Umbilical cord (tissue), 2 donors: ENCODE measurements at places on chromosomes 12 and 14.

- no peak for DNase-seq
These were observed 198.1 kb downstream of the DAD1 start for GRCh38 chr14:22390824-22391461.

DNA sequence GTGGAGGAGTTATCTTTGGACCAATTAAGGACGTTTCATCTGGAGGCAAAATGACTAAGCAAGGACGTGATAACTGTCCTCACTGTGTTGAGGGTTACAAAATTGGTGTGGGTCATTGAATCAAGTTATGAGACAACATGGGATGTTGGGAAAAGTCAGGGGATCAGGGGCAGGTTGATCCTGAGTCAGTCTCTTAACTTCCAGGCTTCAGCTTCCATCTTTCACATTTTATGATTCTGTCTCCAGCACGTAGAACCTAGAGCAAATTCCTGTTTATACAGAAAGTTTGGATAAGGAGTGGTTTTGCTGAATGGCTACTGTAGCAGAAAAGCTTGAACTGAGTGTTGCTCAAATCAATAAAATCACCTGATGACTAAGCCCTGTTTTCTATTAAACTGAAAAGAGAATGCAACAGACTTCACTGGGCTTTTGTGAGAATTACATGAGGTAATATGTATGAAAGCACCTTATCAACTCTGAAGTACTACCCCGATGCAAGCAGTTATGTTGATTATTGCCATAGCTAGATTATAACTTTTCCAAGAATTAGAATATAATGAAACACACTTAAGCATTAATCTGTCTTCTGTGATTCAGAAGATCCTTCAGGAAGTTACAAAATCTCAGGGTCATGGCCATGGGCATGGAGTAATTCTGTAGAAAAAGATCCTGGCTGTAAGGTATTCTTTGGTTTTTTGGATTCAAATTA lies 184.8 kb downstream of the ETV6 start:
- no peak for DNase-seq

DNA sequence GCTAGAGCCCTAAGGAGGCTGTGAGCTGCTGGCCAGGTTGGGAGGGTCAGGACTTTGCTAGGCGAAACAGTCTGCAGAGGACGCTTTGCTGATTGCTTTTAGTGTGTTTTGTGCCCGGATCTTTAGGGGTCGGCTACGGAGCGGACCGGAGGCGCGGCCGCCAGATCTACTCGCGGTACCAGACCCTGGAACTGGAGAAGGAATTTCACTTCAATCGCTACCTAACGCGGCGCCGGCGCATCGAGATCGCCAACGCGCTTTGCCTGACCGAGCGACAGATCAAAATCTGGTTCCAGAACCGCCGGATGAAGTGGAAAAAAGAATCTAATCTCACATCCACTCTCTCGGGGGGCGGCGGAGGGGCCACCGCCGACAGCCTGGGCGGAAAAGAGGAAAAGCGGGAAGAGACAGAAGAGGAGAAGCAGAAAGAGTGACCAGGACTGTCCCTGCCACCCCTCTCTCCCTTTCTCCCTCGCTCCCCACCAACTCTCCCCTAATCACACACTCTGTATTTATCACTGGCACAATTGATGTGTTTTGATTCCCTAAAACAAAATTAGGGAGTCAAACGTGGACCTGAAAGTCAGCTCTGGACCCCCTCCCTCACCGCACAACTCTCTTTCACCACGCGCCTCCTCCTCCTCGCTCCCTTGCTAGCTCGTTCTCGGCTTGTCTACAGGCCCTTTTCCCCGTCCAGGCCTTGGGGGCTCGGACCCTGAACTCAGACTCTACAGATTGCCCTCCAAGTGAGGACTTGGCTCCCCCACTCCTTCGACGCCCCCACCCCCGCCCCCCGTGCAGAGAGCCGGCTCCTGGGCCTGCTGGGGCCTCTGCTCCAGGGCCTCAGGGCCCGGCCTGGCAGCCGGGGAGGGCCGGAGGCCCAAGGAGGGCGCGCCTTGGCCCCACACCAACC lies 1.5 kb downstream of the HOXC6 start:
- no peak for DNase-seq

DNA sequence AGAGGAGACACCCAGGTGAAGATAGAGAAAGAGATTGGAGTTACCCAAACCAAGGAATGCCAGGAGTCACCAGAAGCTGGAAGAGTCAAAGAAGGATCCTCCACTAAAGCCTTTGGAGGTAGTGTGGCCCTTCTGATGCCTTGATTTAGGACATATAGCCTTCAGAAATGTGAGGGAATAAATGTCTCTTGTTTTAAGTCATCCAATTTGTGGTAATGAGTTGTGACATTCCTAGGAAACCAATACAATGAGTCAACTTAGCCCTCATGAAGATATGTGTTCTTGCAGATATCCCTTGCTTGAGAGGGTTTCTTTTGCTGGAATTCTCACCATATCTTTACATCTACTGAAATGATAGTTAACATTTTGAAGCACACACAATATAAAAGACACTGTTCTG lies 58.8 kb downstream of the CCER1 start:
- no peak for DNase-seq

DNA sequence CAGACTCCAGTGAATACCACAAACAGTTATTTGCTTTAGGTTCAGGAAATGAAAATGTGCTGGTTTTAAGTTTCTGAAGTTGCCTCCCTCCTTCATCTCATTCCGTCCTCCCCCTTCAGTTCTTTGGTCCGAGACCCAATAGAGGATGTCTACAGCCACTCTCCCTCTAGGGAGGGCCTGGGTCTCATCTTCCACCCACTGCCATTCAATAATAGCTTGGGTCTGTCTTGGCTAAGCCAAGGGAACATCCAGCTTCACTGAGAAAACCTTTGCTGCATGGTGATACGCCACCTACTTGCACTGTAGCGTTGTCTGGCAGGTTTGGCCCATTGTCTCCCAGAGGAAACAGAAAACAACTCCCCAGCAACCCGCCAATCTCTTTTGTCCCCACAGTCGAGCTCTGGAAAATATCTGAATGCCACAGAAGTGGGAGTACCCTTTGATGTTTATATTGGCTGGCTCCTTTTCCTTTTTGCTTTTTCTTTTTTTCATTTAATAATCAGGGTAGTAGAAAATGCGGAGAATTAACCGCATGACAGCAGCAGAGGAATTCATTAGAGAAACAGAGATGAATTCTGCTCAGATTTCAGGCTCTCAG lies 380.1 kb downstream of the RAD51B start:
- DNase-seq = peak; percentile 66

- DNase-seq = peak; percentile 17
These were observed 68.6 kb upstream of the RESF1 start for GRCh38 chr12:31890295-31891285.
